ENCODE measurements at places on chromosomes 4 and X.

GRCh38 chrX:69066021-69066757 lies 99.1 kb downstream of the PJA1 start:
- no peaks in the 10 kb centered on the region for H3K36me3 ChIP-seq
- H3K27me3 ChIP-seq = no peaks in the 10 kb centered on the region
- H3K27ac ChIP-seq = no peak overlapping the region
- H3K4me1 ChIP-seq = no peaks in the 10 kb centered on the region

GRCh38 chr4:79597266-79597665 lies 189.2 kb upstream of the GK2 start:
- DNase-seq = no peak
- H3K27ac ChIP-seq = no peak overlapping the region
- H3K27me3 ChIP-seq = no peaks in the 10 kb centered on the region
- H3K4me3 ChIP-seq = no peak overlapping the region

- DNase-seq = no peak
- no peak overlapping the region for H3K4me3 ChIP-seq
- no peaks in the 10 kb centered on the region for H3K36me3 ChIP-seq
- no peaks in the 10 kb centered on the region for H3K4me1 ChIP-seq
- H3K27me3 ChIP-seq = no peaks in the 10 kb centered on the region
Observed at GRCh38 chrX:120036704-120037103, 40.8 kb downstream of the RHOXF2B start.

DNA sequence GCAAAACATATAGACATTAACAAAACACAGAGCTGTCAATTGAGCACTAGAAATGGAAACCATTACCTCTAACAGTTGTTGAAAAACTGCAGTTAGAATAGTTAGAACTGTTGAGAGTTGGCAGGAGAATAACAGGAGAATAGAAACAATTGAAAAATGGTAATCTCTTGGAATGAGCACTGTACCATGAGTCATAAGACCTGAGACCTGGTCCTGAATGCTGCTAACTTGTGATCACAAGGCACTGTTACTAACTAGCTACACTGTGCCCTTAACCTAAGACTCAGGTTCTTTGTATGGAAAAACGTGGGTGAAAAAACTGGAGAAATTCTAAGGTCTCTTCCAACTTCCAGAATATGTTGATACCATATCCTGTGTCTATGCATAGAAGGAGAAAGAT lies 29.3 kb downstream of the FAM114A1 start:
- H3K36me3 ChIP-seq = peaks cover 60% of the 10 kb centered on the region
- H3K27ac ChIP-seq = no peak overlapping the region
- no peaks in the 10 kb centered on the region for H3K4me1 ChIP-seq
- no peak for DNase-seq
- H3K27me3 ChIP-seq = no peaks in the 10 kb centered on the region
- no peak overlapping the region for H3K4me3 ChIP-seq

GRCh38 chrX:41234962-41235361 lies 99.0 kb upstream of the DDX3X start:
- H3K27me3 ChIP-seq = no peaks in the 10 kb centered on the region
- peaks cover 8% of the 10 kb centered on the region for H3K36me3 ChIP-seq
- no peaks in the 10 kb centered on the region for H3K4me1 ChIP-seq
- no peak overlapping the region for H3K27ac ChIP-seq
- no peak overlapping the region for H3K4me3 ChIP-seq
- no peak for DNase-seq

DNA sequence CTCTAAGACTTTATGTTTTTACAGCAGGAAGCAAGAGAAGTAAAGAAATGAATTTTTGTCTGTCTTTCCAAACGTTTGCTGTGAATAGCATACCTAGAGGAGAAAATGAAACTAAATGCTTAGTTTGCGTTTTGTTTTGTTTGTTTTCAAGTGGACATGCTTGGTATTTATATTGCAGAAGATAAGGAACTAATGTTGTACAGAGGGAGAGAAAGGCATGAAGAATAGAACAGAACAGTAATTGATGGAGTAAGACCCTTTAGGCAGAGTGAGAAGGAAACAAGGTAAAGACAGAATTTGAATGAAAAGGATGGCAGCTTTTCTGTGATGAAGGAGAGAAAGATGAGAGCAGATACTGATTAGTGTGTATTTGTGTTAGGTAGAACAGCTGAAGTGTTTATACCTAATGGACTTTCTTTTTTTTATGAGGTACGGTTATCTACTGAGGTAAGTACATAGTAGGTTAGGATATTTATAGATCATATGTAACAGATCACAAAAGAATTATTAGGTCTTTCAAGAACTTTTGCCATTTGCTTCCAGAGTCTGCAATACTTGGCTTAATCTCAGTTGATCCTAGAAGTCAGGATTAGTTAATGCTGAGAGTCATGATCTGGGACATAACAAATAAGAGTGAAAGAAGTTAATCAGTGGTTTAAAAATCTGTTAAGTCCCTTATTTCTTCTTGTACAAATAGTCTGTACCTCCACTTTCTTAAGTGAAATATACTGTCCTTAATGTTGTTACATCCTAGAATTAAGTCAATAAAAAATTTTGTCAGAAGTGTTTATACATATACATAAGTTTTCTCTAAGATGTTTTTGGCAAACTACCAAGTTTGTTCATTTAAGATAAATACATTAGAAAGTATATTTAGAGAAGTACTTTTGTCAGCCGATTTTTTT lies 36.8 kb downstream of the FABP2 start:
- DNase-seq = no peak
- peak overlapping the region; percentile 6 for H3K4me3 ChIP-seq

GRCh38 chrX:129403974-129404669 lies 119.2 kb downstream of the SMARCA1 start:
- no peaks in the 10 kb centered on the region for H3K27me3 ChIP-seq
- H3K27ac ChIP-seq = no peak overlapping the region
- H3K4me3 ChIP-seq = no peak overlapping the region
- no peak for DNase-seq
- no peaks in the 10 kb centered on the region for H3K36me3 ChIP-seq

DNA sequence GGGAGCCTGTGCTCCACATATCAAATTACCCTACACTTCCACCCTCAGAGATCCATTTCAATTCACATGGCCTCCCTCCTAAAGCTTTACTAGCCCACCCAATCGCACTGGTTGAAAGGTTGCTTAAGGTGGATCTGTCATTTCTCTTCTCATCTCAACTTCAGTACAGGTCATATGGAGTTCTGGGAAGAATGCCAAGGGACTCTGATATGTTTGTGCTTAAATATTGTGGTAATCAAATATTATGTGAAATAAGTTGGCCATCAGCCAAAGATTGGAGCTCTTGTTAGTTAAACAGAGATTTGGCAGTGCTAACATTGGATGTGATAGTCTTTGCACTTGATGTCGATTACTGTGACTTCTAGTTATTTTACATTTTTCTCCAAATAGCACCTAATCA lies 20.5 kb downstream of the SEPTIN6 start:
- no peaks in the 10 kb centered on the region for H3K36me3 ChIP-seq
- no peak for DNase-seq
- H3K4me3 ChIP-seq = no peak overlapping the region
- H3K27me3 ChIP-seq = no peaks in the 10 kb centered on the region
- no peaks in the 10 kb centered on the region for H3K4me1 ChIP-seq

- H3K36me3 ChIP-seq = no peaks in the 10 kb centered on the region
- H3K4me1 ChIP-seq = peaks cover 15% of the 10 kb centered on the region
- peak overlapping the region; percentile 73 for H3K27ac ChIP-seq
- H3K27me3 ChIP-seq = no peaks in the 10 kb centered on the region
- H3K4me3 ChIP-seq = no peak overlapping the region
Observed at GRCh38 chr4:182975806-182976205, 58.6 kb upstream of the DCTD start.

DNA sequence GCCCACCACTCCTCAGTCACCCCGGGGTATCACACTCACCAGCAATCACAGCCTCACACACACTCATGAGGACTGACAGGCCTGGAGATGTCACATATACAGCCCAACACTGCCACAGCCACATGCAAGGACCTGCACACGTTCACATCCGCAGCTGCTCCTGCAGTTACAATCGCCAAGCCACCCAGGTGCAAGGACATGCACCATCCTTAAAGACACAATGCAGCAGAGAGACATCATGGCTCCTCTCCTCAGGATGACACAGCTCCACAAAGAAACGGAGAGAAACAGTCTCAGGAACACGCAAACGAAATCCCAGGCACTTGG lies 1.1 kb downstream of the PCSK1N start:
- peak overlapping the region; percentile 53 for H3K4me3 ChIP-seq
- no peaks in the 10 kb centered on the region for H3K27me3 ChIP-seq
- H3K36me3 ChIP-seq = no peaks in the 10 kb centered on the region
- no peaks in the 10 kb centered on the region for H3K4me1 ChIP-seq
- H3K27ac ChIP-seq = no peak overlapping the region
- DNase-seq = no peak

GRCh38 chrX:81708487-81708886 lies 506.6 kb downstream of the SH3BGRL start:
- H3K4me3 ChIP-seq = no peak overlapping the region
- H3K27ac ChIP-seq = no peak overlapping the region
- H3K27me3 ChIP-seq = no peaks in the 10 kb centered on the region
- no peak for DNase-seq
- no peaks in the 10 kb centered on the region for H3K4me1 ChIP-seq

All from RWPE2 (cell line).